ENCODE measurements at places on chromosomes 1 and 21.
A peak's percentile ranks its signal among the peaks of the same experiment; 100 is the strongest.

- DNase-seq, result peak; percentile 68
Measured at GRCh38 chr1:156480411-156481192, 20.0 kb downstream of the MEF2D start.

DNA sequence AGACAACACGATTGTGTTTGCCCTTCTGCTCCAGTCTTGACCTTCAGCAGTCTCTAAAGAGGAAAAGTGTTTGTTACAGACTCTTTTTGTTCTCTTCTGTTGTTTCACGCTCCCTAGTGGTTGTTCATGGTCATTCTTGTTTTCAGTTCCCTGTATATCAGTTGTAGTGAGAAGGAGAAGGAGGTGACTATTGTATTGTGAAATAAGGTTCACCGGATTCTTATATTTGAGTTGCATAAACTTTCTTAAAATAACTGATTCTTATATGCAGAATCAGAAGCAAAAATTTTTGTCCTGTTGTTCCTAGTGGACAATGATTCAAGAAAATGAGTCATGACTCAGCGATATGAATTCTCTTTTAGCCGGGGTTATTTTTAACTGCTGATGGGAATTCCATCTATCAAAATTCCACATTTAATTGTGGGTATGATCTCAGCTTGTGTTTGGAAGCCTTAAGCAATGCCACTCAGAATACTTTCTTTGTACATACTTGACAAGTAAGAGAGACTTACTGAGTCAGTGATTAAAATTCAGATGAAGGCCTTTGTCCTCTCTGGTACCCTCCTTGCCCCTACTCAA, 152.2 kb downstream of the CLEC20A start:
- no peak for DNase-seq

GRCh38 chr1:111904478-111905218, 84.8 kb downstream of the KCND3 start:
- DNase-seq, result no peak

GRCh38 chr1:51624855-51625254, 8.0 kb downstream of the OSBPL9 start:
- no peak for DNase-seq

GRCh38 chr1:68232289-68233148, at the start of gene WLS:
TSS of gene WLS (minus strand) at chr1:68232523. CDS start at chr1:68232299, 224 bp downstream.
- DNase-seq, result peak; percentile 84

GRCh38 chr1:94899756-94900155, 27.2 kb downstream of the CNN3 start:
- DNase-seq, result no peak

Data from mucosa of descending colon (tissue), 3 donors.